ENCODE measurements at places on chromosomes 2 and 18.
A peak's percentile ranks its signal among the peaks of the same experiment; 100 is the strongest.

DNA sequence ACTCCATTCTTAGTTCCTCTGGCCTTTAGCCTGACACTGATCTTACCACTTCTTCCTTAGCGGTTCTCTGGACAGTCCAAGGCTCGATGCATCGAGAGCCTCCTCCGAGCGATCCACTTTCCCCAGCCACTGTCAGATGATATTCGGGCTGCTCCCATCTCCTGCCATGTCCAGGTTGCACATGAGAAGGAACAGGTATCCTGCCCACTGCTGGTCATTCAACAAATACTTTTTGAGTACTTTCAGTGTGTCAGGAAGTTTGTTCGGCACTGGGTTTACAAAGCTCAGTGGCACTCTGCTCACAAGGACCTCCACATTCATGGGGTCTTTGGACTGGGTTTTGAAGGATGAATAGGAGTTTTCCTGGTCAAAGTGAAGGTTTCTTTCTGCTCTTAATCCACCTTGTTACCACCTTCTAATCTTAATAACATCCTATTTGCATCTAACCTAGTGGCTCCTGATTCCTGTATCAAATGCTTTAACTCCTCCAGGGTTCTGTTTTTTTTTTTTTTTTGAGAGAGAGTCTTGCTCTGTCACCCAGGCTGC is 25.8 kb downstream of the GCKR start:
- no peak for DNase-seq

- DNase-seq: no peak
Measured at GRCh38 chr2:228986961-228987360, 284.1 kb downstream of the PID1 start.

GRCh38 chr2:218036371-218036770 is 32.7 kb upstream of the RUFY4 start:
- no peak for DNase-seq

DNA sequence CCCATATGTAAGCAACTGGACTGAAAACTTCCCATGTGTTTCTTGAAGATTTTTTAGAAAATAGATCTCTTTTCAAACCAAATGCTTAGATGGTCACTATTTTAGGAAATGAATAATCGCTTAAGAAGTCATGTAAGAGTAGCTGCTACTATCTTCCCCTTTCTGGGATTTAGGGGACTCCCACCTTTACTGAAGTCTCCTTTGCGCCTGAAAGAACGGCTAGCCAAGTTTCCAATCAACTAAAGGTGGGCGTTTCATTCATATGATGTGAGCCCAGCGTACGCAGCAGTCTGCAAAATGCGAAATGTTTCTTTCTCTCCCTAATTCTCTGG is 1.1 kb downstream of the DIPK1C start:
- DNase-seq: no peak

- DNase-seq: no peak
Measured at GRCh38 chr2:7639476-7639875, 722.3 kb downstream of the RNF144A start.

DNA sequence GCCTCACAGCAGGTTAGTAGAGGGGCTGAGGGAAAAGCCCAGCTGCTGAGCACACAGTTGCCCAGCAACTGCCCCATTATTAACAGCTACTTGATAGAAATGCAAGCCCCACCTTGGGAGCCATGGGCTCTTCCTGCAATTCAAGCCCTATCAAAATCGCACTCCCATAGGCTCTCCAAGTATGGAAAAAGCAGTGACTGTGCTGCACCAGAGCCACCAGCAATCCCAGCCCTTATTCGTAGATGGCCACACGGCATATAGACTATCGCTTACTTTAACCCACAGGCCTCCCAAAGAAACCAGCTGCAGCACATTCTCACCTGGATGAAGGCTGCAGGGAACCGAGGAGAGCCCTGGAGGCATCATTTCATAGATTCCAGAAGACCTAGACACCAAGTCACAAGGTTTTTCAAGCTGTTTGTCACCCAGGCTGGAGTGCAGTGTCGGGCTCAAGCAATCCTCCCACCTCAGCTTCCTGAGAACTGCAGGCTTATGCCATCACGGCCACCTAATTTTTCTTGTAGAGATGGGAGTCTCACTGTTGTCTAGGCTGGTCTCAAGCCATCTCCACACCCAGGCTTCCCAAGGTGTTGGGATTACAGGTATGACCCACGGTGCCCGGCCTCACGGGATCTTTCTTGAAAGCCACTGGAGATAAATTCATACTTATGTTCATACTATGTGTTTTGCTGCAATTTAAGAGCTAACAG is 11.3 kb downstream of the NCL start:
- DNase-seq: no peak

- no peak for DNase-seq
Measured at GRCh38 chr18:57806201-57806977, 3.3 kb upstream of the ATP8B1 start.

DNA sequence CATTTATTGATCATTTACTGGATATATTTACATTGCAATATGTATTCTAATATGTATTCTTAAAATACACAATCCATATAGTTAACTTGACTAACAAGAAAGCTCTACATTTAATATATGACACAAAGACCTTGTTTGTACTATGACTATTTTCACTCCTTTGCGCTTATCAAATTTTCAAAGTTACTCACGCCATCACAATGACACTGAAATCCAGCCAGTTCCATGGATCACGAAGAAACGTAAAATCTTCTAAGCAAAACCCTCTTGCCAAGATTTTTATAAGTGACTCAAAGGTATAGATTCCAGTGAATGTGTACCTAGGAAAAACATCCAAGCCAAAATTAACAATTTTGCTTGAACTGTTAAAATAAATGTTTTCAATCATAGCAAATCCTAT is 39.6 kb downstream of the SCN3A start:
- DNase-seq: no peak

DNA sequence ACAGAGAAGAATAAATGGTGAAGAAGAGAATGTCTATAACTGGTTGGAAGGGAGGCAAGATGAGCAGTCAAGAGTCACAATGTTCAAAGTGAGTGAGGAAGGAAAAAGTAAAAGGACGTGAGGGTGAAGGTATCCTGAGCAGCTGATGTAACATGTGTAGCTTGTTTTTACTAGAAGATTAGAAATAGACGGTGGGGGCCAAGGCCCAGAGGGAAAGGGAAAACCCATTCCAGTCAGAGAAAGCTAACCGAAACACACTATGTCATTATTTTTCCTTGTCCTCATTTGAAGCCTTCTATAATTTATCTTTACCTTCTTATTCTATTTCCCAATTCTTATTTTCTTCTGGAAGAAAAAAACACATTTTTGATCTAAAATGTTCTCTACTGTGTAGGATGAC is 176.6 kb downstream of the THADA start:
- no peak for DNase-seq

- no peak for DNase-seq
Measured at GRCh38 chr18:56461151-56461550, 177.2 kb downstream of the TXNL1 start.

DNA sequence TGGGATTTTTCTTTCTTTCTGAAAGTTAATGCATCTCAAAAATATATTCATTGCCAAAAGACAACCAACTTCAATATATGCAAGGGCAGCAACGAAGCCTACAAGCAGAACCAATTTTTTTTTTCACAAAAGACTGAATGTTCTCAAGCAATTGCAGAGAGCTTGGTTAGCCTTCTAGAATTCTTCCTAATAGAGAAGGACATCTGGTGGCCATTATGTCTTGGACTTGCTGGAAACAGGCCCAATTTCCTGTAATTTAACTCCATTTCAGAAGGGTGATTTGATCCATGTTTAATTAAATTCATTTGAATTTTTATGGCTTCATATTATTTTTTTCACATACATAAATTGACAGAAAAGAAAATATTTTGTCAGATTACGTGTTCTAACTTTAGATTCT is 208.0 kb downstream of the TPGS2 start:
- DNase-seq: no peak

DNA sequence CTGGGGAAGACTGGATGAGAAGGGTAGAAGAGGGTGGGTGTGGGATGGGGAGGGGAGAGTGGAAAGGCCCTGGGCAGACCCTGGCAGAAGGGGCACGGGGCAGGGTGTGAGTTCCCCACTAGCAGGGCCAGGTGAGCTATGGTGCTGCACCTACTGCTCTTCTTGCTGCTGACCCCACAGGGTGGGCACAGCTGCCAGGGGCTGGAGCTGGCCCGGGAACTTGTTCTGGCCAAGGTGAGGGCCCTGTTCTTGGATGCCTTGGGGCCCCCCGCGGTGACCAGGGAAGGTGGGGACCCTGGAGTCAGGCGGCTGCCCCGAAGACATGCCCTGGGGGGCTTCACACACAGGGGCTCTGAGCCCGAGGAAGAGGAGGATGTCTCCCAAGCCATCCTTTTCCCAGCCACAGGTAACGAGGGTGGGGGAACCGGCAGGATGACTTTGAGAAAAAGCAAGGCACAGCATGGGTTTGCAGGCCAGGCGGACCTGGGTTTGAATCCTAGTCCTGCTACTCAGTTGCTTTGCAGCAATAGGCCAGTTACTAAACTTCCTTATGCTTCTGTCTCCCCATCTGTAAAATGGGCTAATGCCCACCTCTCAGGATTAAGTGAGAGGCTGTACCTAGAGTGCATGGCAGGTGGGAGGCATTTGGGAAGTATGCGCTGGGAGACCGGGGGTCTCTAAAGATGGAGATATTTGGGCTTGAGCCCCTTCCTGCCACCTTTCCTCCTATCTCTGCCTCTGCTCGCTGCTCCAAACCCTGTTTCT is at the start of gene INHA:
TSS of gene INHA (plus strand) at position 74 of the 765 bp plus-strand sequence. CDS start at position 139, 65 bp downstream.
- DNase-seq: no peak

DNA sequence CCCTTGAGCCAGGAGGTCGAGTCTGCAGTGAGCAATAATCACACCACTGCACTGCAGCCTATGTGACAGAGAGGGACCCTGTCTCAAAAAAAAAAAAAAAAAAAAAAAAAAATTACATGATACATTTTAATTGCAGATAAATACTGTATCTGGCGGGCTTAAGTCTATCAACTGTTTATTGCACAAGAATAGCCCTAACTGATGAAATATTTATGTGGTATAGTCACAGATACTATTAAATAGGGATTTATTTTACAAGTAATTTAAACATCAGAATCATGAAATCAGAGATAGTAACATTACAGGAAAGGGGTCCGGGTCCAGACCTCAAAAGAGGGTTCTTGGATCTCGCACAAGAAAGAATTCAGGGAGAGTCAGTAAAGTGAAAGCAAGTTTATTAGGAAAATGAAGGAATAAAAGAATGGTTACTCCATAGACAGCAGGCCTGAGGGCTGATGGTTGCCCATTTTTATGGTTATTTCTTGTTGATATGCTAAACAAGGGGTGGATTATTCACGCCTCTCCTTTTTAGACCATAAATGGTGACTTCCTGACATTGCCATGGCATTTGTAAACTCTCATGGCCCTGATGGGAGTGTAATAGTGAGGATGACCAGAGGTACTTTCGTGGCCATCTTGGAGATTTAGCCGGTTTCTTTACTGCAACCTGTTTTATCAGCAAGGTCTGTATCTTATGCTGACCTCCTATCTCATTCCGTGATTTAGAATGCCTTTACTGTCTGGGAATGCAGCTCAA is 166.6 kb downstream of the PMAIP1 start:
- DNase-seq: no peak

GRCh38 chr2:54634564-54635511 is 88.6 kb upstream of the EML6 start:
- DNase-seq: peak; percentile 67

DNA sequence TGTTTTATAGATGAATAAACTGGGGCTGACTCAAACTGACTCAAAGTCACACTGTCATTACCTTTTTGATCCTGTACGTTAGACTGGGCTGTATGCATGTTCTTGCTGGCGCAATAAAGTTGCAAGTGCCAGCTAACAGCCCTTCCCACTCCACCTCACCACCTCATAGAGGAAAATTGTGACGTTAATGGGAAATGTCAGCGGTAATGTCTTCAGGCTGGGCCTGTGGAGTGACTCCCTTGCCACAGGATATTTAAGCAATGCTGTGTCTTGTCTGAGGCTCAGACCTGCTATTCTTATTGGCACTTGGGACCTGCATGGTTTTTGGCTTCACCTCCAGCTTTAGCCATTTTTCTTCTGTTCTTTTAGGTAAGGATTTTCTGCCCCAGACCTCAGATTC is 25.2 kb upstream of the CASP10 start:
- DNase-seq: no peak

DNA sequence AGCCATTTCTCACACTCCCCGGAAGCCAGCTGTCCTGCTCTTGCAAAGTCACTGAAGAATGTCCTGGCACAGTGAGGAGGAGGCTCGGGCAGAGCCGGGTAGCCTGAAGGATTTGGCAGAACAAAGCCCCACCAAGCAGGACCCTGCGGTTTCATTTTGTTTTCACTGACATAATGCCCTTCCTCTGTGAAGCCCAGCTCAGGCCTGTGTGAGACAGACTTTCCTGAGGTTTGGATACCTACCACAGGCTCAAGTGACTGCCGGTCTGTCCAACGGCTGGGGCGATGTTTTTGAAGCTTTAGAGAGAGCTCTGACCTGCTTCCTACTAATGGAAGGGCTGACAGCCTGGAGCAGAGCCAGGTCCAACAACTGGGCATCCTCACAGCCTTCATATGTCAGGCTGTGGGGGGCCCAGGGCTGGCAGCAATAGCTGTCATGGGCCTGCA is 99.8 kb upstream of the FZD7 start:
- DNase-seq: no peak

DNA sequence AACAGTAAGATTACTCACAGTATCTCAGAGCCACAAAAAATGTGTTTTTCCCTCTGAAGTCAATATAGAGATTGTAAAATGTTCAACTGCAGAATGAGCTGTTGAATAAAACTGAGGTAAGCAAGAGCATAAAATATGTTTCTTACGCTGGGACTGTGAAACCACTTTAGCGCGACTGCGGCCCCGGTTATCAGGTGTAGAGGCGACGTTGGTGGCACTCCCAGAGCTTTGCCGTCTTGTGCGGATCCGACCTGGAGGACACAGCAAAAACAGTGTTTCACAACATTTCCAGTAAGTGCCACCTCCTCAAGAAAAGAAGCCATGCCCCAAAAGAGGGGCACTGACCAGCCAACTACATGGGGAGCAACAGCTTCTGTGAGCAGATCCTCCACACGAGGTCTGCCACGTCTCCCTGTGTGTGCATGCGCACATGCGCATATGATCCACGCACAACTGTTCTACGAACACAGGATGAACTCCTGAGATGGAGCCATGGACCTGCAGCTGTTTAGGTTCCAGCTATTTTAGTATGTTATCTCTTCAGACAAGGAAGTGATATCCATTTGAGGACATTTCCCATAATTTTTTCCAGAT is 100.7 kb upstream of the RNU4ATAC start:
- DNase-seq: no peak

DNA sequence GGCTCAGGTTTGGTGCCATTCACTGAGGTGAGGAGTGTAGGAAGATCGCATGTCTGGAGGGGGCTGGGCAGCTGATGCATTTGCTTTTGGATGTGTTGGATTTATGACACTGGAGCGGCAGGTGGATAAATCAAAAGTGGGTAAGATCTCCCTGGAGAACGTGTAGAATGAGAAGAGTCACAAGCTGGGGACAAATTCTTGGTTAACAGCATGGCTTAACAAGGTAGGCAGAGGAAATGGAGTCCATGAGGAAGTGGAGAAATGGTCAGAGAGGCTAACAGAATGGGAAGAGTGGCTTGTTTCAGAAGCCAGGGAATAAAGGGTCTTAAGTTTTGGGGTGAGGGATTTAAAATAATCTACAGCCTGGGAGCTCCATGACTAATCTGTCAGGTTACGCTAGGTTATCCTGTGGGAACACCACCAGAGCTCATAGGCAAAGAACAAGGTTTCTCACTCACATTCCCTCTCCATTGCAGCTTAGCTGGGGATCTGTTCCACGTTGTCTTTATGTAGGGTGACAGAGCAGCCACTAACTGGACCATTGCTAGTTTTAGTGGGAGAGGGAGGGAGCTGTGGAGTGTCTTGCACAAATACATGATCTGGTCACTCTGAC is 12.8 kb downstream of the TSN start:
- DNase-seq: no peak

Data from iPS-NIHi11 (cell line).